GM12864 (cell line): ENCODE measurements at places on chromosomes 2 and 18.

- no peak for DNase-seq
Observed at GRCh38 chr18:8994603-8995002, 107.9 kb upstream of the NDUFV2 start.

- DNase-seq = no peak
Observed at GRCh38 chr2:73243884-73244570, 9.9 kb downstream of the CCT7 start.

GRCh38 chr18:23163786-23164533 is 28.7 kb downstream of the CABLES1 start:
- no peak for DNase-seq

GRCh38 chr18:79564441-79564840 is 115.2 kb upstream of the CTDP1 start:
- DNase-seq = no peak

GRCh38 chr2:205722283-205722918 is 40.1 kb downstream of the NRP2 start:
- no peak for DNase-seq

DNA sequence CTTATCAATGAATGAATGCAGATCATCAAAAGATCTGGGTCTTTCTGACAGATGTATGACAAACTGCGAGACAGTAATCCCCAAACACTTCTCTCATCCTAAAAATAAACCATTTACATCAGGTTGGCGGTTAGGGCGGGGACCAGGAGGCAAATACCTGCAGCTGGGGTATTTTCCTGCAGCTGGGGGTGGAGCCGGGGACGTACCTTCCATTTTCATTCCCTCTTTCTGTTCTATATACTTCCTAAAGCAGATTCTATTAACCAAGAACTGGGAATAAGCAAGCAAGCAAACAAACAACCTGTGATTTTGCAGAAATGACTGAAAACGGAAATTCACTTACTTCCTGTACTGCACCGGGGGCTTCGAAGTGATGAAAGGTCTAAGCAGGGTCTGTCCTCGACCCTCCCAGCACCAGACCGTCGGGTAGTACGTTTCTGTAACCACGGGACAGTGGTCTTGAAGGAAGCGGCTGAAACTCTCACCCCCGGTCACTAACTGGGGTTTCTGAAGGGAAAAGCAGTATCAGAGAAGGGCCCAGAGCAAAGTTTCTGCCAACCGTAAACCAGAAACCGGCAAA is 1.2 kb downstream of the ABHD3 start:
- no peak for DNase-seq

DNA sequence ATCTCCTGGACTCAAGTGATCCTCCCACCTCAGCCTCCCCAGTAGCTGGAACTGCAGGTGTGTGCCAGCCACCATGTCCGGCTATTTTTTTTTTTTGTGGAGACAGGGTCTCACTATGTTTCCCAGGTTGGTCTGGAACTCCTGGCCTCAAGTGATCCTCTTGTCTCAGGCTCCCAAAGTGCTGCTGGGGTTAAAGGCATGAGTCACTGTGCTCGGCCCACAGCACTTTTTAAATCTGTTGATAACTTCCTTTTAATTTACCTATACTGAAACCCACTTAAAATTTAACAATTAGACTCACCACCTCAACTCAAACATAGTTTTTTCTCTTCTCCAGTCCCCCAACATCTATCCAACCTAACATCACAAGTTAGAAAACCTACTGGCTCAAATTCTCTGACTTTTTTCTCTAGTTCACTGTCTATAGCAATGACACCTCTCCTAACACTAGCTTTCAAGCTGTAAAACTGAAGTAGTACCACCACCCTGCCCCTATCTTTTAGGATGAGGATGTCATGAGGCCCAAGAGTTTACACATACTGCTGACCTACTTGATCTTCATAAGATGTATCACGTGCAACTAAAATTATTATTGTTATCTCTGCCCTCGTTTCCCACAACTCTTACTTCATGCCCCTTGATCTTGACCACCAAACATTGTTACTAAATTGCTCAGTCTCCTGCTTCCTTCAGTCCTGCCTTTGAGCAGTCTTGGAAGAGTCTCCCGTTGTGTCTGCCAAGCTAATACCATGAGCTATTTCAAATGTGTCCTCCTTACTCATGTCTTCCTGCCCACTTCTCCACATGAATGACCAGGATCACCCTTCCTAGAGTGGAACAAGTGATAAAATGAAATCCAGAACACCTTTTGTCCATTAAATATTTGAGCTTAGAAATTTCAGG is 142.3 kb upstream of the ZFP36L2 start:
- DNase-seq = no peak

GRCh38 chr2:18630101-18630500 is 40.7 kb upstream of the NT5C1B start:
- DNase-seq = no peak

DNA sequence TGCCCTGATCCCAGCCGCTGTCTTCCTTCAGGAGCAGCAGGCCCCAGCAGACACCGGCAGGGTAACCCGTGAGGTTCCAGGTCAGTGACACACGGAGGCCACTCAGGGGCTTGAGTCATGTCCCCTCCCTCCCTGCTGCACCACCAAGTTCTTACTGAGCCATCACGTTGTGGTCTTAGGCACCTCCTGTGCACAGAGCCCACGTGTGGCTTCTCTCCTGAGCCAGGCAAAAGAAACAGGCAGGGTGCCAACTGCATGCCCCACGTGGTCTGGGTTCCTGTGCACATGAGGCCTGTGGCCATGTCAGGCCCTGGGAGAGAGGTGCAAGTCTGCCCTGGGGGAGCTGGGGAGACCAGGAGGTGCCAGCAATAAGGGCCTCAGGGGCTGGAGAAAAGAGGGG is 264.8 kb downstream of the KLHL29 start:
- no peak for DNase-seq

GRCh38 chr2:2673406-2673805 is 342.3 kb upstream of the MYT1L start:
- DNase-seq = no peak

GRCh38 chr18:21389903-21390302 is 147.9 kb downstream of the GREB1L start:
- DNase-seq = no peak

DNA sequence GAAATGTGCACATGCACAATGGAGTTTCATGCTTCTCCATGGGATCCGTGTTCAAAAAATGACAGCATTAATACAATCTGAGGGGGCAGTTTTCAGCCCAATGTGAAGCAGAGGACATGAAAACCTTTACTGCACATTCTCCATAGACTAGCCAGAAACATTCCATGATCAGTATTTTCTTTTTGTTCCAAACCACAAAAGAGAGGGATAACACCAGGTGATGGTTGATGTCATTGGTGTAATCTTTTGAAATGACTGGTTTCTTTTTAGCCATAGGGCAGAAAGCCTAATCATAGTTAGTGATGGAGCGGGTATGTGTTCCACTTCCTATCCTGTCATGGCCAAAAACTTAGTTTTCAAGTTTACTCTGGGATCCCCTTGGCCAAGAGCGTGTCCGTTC is 1.8 kb upstream of the KYNU start:
- no peak for DNase-seq

- DNase-seq = no peak
Observed at GRCh38 chr2:18891600-18892345, 302.4 kb upstream of the NT5C1B start.

GRCh38 chr2:148135705-148136104 is 114.8 kb downstream of the MBD5 start:
- no peak for DNase-seq

DNA sequence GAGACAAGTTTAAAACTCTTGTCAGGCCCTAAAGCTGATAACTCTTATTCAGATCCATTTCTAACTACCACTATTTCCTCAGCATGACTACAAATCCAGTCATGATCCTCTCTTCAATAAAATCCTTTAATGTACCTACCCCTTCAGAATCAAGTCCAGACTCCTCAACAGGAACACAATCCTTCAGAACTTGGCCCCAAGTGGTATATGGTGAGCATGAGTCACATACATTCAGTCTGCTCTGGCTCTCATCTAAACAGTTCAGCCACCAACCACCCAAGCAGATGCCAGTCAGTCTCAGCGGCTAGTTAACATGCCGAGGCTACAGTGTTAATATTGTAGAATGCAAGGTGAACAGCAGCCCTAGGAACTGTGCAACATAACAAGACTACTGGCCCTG is 9.7 kb downstream of the LMAN2L start:
- DNase-seq = no peak

- no peak for DNase-seq
Observed at GRCh38 chr2:179580378-179581146, 280.9 kb downstream of the ZNF385B start.
